ENCODE measurements at places on chromosomes 3 and 15. TPM values are rescaled to one million over a fixed set of nuclear protein-coding genes. Genes with fewer than 3 reads are reported as not detected.

Gene PLS1
- 40.3 TPM for total RNA-seq

Gene ETV5
- 39.6 TPM for total RNA-seq

Gene ARPIN
- total RNA-seq, result 4.7 TPM

Gene HTR3E
- not detected for total RNA-seq

- no peak for DNase-seq
Observed at GRCh38 chr3:124697302-124697701, 33.0 kb upstream of the UMPS start.

- no peak for DNase-seq
Observed at GRCh38 chr3:170107941-170108340, 70.1 kb downstream of the GPR160 start.

DNA sequence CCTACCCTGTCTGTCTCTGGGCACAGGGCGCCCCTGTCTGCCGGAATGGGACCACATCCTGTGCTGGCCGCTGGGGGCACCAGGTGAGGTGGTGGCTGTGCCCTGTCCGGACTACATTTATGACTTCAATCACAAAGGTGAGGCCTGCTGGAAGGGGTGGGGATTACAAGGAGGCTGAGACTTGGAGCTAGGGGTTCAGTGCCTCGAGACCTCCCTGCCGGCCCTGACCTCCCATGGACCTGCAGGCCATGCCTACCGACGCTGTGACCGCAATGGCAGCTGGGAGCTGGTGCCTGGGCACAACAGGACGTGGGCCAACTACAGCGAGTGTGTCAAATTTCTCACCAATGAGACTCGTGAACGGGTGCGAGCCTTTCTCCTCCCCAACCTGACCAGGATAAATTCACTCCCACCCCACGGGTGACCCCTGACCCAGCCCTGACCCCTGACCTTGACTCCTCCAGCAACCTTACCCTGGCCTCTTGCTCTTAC, 20.4 kb downstream of the PTH1R start:
- DNase-seq, result peak; percentile 15

DNA sequence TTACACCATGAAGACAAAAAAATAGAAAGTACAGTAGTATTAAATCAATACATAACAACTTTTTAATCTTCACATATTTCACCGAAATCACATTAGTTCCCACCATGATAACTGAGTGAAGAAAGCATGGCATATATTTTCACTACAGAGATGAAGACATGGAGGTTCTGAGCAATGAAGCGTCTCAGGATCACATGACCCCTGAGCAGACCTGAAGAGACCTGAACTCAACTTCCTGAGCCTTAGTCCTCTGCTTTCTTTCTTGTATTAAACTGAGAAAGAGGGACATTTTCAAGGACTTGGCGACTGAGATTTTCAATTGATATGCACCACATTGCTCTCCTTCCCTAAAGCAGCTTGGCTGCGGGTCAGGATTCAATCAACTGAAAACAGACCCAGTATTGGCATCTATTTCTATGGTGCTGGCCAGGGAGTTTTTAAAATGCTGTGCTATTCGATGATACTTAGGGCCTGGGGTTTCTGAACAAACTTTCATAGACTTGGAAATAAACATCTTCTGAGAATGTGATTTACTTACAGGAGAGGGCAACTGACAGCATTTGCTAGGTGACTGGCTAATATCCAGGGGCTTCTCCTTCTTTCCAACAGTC, 165.1 kb downstream of the LSAMP start:
- no peak for DNase-seq

GRCh38 chr3:108189440-108189839, 32.8 kb downstream of the IFT57 start:
- no peak for DNase-seq

DNA sequence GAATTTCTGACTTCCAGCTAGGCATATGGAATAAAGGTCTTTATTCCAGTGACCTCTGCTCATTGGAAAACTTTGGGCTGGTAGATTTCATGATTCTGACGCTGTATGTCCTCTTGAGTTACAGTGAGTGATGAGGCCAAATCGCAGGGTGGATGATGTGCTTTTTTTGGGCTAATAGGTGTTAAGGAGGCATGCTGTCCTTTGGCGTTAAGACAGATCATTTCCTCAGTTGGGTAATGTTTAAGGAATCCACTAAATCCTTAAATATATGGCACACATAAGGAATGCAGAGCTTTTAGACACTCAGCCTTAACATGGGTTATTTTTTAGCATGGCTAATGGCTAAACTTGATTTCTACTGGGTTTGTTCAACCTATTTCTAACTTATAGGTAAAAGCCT, 87.9 kb downstream of the LPP start:
- DNase-seq, result no peak
